MV-4-11 (cell line): ENCODE measurements at places on chromosomes 16 and 17.
A peak's percentile ranks its signal among the peaks of the same experiment; 100 is the strongest.

GRCh38 chr16:8194794-8195193, 395.5 kb downstream of the TMEM114 start:
- DNase-seq, result no peak

DNA sequence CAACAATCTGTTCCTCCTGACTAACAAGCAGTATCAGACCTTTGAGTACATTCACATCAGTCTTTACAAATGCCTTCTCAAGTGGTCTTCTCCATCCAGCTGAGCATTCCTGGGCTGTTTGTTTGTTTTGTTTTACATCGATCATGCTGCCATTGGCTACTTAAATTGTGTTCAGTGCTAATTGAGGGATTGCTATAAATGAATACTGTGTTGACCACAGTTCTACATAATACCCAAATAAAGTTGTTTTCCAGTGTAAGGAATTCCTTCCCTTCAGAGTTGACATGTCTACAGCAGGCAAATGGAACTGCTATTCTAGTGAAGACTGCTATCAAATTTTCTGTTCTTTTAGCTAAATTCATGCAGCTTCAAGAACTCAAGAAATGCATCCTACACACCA, 3.2 kb downstream of the CDH8 start:
- DNase-seq, result no peak

DNA sequence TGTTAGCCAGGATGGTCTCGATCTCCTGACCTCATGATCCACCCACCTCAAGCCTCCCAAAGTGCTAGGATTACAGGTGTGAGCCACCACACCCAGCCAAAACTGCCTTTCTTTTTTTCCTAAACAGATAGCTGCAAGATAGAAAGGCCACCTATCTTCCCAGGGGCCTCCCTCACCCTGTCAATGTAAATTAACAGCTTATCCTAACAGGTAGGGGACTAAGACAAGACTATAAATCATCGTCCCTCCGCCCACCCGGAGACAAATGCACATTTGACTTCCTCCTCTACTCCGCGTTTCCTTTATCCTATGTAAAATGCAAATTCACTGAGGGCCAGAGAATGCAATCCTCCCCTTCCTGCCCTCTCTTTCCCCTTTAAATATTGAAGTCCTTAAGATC, 71.4 kb downstream of the MARF1 start:
- DNase-seq, result peak; percentile 66

- no peak for DNase-seq
Observed at GRCh38 chr17:49076573-49077384, 55.8 kb upstream of the B4GALNT2 start.

DNA sequence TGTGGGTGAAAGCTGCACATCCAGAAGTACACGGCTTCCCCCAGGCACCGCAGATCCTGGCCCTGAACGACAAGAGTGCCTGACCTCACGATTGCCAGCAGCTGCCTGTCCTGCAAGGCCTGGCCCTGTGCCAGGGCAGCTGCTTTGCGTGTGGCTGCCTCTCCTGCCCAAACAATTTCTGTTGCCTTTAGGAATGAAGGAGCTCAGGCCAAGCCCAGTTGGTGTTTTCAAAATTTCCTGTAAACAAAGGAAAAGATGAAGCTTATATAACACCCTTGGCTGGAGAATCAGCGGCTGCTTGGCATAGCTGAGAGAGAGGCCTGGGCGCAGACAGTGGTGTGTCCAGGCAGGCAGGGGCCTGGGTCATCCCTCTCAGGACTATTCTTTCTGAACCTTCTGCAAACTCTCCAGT, 11.7 kb upstream of the SLC47A2 start:
- DNase-seq, result peak; percentile 69

DNA sequence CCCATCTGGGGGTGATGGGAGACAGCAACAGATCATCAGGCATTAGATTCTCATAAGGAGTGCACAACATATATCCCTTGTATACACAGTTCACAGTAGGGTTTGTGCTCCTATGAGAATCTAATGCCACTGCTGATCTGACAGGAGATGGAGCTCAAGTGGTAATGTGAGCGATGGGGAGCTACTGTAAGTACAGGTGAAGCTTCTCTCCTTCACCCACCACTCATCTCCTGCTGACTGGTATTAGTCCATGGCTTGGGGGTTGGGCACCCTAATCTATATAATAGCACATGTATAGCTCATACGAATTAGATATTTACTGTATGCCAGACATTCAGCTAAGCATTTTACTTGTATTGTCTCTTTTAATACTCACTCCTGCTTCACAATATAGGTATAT, 101.7 kb downstream of the MAP2K6 start:
- DNase-seq, result no peak

DNA sequence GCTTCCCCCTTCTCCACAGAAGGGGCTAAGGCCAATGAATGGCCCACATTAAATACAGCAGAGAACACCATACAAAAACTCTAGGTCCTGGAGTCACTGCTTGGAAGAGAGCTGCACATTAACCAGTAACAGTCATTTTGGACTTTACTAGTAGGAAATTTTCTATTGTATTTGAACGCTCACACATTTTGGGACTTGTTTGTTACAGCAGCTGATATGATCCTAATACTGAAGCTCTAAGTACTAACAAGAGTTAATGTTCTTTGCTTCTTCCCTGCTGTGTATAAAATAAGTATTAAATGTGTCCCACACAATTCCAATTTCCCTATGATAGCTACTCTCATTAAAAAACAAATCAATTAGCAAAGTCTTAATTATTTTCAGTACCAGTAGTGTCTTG, 148.3 kb upstream of the IRX3 start:
- no peak for DNase-seq

- no peak for DNase-seq
Observed at GRCh38 chr17:57329380-57330214, 73.3 kb downstream of the MSI2 start.

- DNase-seq, result no peak
Observed at GRCh38 chr17:12634789-12635414, 30.8 kb upstream of the MYOCD start.

GRCh38 chr17:953767-954166, 25.8 kb downstream of the NXN start:
- no peak for DNase-seq

DNA sequence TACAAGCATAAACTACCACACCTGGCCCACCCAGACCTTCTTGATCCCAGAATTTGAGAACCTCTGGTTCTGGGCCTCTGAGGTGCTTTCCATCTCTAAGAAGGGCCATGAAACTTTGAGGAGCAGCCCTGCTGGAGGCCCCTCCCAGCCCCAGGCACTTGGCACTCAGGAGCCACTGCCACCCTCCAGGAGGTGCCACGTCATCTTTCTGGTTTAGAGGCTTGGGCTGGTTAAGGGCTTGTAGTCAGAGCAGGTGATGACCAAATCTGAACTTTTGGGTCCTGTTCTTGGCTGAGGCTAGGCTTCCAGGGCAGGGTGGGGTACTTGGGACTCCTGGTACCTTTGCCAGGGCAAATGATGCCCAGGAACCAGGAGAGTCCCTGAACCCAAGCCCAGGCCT, 13.8 kb upstream of the DLX4 start:
- no peak for DNase-seq

- no peak for DNase-seq
Observed at GRCh38 chr16:86685076-86685475, 106.7 kb downstream of the FOXL1 start.

DNA sequence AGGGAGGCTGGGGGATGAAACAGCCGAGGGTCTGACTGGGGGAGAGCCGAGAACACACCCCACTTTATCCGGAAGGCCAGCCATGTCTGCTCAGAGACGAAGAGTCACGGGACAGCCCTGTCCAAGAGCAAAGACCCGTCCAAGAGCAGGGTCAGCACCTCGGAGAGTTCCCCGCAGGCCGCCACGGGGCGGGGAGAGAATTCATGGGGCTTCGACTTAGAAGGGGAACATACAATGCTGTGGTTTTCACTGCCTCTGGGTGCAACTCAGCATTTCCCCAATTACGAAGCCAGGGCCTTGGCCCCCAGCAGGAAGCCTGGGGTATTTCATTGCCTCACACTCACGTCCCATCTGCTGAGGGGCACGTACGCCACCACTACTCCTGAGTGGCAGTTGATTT, 59.3 kb downstream of the JPH3 start:
- DNase-seq, result peak; percentile 98

GRCh38 chr17:49511810-49512209, 16.7 kb downstream of the NGFR start:
- DNase-seq, result no peak

- no peak for DNase-seq
Observed at GRCh38 chr17:66296289-66296725, 6.1 kb upstream of the PRKCA start.

- DNase-seq, result peak; percentile 24
Observed at GRCh38 chr16:29009050-29009837, 24.4 kb downstream of the LAT start.

DNA sequence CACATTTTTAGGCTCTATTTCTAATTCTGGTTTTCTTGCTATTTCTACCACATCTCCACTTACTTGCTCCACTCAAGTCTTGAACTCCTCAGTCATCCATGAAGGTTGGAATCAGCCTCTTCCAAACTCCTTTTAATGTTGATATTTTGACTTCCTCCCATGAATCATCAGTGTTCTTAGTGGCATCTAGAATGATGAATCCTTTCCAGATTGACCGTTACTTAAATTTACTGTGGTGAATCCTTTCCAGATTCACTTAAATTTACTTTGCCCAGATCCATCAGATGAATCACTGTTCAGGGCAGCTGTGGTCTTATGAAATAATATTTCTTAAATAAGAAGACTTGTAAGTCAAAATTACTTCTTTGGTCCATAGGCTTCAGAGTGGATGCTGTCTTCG, 32.4 kb downstream of the CLTC start:
- DNase-seq, result no peak

DNA sequence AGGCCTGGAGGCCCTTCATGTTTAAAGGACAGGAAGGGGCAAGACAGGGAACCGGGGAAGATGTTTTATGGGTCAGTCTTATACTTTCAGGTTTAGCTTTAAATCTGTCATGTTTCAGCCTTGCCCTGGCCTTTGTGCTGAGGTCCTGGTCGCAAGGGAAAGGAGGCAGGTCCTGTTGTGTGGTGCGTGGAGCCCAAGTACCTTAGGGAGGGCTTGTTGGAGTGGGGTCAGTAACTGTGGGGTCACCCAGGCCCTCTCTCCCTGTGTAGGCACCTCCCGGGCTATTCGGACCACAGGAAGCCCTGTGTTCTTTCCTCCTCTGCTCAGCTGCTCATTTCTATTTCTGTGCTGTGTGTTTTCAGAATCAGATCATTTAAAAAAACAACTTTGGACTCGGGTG, 42.7 kb downstream of the MPRIP start:
- no peak for DNase-seq

DNA sequence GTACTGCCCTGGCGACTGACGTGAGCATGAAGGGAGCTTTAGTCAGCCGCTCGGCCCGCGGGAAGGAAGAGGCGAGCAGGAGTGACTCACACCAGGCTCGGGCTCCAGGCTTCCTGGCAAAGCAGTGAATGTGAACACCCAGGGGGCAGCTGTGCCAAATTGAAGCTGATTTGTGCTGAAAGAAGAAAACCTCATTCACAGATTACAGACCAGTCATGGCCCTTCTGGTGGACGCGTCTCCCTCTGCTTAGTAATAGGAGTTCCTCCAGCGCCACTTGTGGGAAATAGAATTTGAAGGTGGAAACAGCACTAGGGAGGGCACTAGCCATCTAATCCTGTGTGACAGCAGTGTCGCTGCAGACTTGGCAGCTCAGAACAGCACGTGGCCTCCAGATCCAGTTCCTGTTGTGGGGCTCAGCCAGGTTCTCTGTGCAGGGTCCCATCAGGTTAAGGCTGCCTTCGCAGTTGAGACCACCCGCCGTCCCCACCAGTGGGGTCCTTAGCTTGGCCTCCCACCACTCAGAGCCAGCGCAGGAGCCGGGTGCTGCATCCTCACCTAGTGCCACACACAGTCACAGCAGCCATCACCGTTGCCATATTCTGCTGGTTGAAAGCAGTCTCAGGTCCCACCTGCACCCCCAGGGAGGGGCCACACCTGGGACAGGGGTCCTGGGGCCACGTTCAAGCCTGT, 164.5 kb upstream of the CHMP6 start:
- DNase-seq, result peak; percentile 49

- peak; percentile 58 for DNase-seq
Observed at GRCh38 chr16:31876951-31877828, 3.6 kb downstream of the ZNF267 start.

DNA sequence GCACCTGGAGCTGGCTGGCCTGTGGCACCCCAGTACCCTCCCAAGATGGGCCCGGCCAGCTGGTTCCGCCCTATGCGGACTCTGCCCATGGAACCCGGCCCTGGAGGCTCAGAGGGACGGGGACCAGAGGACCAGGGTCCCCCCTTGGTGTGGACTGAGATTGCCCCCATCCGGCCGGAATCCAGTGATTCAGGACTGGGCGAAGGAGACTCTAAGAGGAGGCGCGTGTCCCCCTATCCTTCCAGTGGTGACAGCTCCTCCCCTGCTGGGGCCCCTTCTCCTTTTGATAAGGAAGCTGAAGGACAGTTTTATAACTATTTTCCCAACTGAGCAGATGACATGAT, 12.0 kb downstream of the TBX21 start:
- peak; percentile 9 for DNase-seq

DNA sequence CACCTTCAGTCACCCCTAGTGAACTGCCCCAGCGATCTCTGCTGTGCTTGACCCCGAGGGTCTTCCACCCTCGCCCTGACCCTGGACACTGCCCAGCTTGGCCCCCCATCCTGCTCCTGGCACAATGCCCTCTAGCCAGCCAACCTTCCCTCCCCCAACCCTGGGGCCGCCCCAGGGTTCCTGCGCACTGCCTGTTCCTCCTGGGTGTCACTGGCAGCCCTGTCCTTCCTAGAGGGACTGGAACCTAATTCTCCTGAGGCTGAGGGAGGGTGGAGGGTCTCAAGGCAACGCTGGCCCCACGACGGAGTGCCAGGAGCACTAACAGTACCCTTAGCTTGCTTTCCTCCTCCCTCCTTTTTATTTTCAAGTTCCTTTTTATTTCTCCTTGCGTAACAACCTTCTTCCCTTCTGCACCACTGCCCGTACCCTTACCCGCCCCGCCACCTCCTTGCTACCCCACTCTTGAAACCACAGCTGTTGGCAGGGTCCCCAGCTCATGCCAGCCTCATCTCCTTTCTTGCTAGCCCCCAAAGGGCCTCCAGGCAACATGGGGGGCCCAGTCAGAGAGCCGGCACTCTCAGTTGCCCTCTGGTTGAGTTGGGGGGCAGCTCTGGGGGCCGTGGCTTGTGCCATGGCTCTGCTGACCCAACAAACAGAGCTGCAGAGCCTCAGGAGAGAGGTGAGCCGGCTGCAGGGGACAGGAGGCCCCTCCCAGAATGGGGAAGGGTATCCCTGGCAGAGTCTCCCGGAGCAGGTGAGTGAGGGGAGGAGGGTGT, at the start of gene TNFSF13:
TNFSF13 (plus strand) TSS at position 207 of the 776 bp plus-strand sequence; CDS start at position 497, 290 bp downstream.
- peak; percentile 88 for DNase-seq

DNA sequence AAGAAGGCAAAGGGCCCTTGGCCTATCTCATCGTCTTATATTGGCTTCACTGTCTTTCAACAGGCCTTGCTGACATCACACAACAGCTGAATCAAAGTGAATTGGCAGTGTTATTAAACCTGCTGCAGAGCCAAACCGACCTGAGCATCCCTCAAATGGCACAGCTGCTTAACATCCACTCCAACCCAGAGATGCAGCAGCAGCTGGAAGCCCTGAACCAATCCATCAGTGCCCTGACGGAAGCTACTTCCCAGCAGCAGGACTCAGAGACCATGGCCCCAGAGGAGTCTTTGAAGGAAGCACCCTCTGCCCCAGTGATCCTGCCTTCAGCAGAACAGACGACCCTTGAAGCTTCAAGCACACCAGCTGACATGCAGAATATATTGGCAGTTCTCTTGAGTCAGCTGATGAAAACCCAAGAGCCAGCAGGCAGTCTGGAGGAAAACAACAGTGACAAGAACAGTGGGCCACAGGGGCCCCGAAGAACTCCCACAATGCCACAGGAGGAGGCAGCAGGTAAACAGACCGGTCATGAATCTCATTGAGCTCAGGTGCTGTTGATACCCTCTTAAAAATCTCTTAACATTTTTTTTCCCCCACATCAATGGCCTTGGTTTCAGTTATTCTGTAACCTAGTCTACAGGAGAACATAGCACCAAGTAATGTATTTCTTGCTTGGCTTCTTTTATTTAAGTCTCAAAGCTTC, 64.7 kb downstream of the CDK12 start:
- DNase-seq, result no peak
